ENCODE measurements at places on chromosomes 13 and 19.

- no peak for DNase-seq
These were observed 113.5 kb upstream of the EDNRB start for GRCh38 chr13:78032132-78032531.

- DNase-seq, result no peak
These were observed 9.4 kb upstream of the PGLYRP2 start for GRCh38 chr19:15488489-15489226.

DNA sequence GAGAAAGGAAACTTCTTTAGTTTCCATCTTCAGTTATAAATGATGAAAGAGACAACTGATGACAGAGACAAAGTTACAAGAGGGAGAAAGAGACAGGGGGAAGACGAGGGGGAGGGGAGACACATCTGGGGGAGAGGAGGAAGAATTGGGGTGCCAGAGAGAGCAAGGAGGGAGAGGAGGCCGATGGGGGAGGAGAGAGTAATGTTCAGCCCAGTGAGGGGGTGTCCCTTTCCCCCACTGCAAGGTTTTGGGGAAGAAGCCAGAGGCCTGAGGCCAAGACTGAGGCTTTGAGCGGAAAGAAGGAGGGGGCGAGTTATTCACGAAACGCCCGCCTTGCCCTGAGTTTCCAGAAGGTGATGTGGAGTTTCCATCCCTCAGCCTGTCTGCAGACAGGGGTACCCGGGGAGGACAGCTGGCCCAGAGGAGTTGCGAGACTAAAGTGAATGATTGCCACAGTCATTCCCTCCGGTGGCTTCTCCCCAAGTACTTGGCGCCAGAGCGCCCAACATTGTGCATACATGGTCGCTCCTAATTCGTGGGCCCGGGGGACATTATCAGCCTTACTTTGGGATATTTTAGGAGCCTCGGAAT is 558 bp upstream of the PPAN start:
- peak; percentile 80 for DNase-seq

DNA sequence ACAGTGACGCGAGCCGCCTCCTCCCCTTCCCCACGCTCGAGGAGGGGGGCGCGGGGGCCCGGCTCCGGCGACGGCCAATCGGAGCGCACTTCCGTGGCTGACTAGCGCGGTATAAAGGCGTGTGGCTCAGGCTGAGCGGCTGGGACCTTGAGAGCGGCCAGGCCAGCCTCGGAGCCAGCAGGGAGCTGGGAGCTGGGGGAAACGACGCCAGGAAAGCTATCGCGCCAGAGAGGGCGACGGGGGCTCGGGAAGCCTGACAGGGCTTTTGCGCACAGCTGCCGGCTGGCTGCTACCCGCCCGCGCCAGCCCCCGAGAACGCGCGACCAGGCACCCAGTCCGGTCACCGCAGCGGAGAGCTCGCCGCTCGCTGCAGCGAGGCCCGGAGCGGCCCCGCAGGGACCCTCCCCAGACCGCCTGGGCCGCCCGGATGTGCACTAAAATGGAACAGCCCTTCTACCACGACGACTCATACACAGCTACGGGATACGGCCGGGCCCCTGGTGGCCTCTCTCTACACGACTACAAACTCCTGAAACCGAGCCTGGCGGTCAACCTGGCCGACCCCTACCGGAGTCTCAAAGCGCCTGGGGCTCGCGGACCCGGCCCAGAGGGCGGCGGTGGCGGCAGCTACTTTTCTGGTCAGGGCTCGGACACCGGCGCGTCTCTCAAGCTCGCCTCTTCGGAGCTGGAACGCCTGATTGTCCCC is at the start of gene JUNB:
Gene JUNB, plus strand, starts transcription at position 142 of the 706 bp plus-strand sequence. Its CDS starts 286 bp downstream, at position 428.
- peak; percentile 90 for DNase-seq

GRCh38 chr13:36054041-36054440 is 77.1 kb downstream of the DCLK1 start:
- DNase-seq, result no peak

DNA sequence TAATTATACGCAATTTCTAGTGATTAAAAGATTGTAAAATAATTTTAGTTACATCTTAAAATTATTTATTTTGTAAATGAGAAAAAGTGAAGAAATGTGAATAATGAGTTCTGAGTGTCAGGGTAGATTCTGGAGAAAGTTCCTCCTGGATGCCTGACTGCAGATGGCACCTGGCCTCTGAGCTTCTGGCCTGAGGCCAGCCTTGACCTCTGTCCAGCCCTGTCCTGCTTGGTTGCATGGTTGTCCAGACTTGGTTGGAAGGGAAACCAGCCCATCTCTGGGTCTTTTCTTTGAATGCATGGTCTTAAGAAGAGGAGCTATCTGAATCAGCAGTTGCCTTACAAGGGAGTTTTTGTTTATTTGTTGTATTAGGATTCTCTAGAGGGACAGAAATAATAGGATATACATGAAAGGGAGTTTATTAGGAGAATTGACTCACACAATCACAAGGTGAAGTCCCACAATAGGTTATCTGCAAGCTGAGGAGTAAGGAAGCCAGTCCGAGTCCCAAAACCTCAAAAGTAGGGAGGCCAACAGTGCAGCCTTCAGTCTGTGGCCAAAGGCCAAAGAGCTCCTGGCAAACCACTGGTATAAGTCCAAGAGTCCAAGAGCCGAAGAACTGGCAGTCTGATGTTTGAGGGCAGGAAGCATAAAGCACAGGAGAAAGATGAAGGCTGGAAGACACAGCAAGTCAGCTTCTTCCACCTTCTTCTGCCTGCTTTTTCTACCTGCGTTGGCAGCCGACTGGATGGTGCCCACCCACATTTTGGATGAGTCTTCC is 385.8 kb downstream of the ZNF536 start:
- no peak for DNase-seq

Data from stimulated activated CD8-positive, alpha-beta memory T cell treated with anti-CD3 and anti-CD28 coated beads, Interleukin-7, amount 100 ng/mL, for 4 hours (primary cell).